Stimulated activated naive CD4-positive, alpha-beta T cell treated with Interleukin-2 at 50 U/mL for 16 hours (primary cell): ENCODE measurements at places on chromosomes 5 and 9.
A peak's percentile ranks its signal among the peaks of the same experiment; 100 is the strongest.

- DNase-seq, result no peak
Measured at GRCh38 chr9:121996783-121997182, 96.3 kb downstream of the TTLL11 start.

DNA sequence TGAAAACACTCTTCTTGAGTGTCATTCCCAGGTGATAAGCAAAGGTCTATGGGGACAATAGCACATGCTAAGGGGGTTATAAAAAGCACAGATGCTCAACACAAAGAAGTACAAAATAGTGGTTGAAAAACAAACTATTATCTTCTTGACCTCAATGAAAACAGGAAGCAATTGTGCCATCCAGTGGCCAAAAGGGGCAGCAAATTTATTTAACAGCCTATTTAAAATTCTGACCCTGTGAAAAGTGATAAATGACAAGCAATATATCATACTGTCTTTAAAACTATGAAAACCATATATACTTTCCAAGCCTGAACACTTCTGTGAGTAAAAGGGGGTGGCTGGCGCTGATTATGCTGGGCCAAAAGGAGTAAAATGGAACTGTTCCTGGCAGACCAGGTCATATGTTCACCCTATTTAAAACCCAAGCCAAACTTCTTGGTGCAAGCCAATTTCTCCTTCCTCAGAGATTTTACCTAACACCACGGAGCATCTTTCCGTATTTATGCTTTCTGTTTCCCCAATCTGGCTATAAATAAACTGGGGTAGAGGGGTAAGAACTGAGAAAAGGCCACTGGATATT, 29.7 kb downstream of the TEX10 start:
- peak; percentile 3 for DNase-seq

GRCh38 chr5:86735370-86735769, 117.6 kb downstream of the COX7C start:
- DNase-seq, result no peak

DNA sequence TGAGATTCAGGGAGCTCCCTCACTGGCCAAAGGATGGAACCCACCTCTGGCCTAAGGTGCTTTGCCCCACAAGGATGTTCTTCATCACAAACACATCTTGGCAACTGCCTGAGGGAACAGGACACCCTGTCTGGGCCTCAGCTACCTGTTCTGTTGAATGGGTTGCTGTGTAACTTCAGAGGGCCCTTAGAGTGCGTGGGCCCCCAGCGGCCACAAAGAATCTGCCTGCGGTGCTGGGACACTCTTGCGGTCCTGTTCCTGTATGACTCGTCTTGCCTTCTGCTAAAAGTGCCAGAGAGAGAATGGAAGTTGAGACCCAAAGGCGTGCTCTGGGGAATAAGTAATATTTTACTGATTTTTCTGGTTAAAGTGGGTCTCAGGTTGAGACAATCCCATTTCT, 14.1 kb upstream of the RPL26L1 start:
- DNase-seq, result no peak

DNA sequence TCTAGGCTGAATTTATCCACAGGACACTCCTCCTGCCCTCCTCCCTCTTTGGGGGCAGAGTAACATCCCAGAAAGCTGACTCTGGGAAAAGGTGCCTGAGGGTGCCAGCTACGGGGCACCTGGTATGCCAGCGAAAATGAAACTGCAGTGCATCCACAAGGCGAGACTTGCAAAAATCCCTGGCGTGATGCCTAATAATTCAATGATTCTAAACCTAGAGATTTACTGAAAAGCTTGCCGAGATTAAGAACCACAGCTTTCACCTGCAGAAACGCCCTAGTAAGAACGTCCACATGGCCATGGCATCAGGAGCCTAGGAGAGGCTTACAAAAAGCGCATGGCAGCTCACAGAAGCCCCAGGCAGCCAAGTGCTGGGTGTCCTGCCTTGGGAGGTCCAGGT, 20.9 kb downstream of the CCNJL start:
- no peak for DNase-seq

DNA sequence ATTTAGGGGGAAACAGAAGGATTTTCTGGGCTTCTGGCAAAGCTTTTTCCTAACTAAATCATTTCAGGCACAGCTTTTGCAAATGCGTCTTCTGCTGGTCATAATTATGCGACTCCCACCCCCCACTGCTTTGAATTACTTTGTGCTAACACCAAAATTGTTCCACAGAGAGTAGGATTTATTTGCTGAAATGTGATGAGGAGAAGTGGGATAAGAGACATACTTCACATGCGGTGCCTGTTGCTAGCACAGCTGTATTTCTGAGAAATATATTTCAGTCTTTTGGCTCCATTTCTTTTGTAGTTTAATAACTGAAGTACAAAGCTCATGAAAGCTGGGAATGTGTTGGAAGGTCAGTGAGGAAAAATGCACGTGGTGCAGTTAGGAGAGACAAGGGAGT, 83.2 kb upstream of the TAS2R1 start:
- no peak for DNase-seq

DNA sequence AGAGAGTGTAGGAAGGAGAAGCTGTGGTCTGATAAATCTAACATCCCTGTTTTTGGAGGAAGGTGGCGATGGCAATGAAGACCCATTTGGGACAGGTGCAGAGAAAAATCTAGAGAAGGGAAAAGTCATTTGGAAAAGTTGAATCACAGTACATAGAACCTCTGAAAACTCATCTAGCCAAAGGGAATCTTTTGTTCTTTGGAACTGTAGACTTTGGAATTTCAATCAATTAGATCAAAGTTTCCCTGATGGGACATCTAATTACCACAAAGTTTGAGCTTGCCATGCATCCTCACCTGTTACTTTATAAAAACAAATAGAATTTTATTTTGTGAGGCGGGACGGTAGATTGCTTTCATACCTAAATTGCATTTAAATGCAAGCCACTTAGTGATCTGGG, 294.9 kb downstream of the TRPM3 start:
- DNase-seq, result no peak

- DNase-seq, result no peak
Measured at GRCh38 chr9:95088421-95089161, 228.9 kb downstream of the FANCC start.

- peak; percentile 5 for DNase-seq
Measured at GRCh38 chr9:4936823-4937222, 48.2 kb upstream of the JAK2 start.

- no peak for DNase-seq
Measured at GRCh38 chr9:133993635-133994253, 1.6 kb upstream of the VAV2 start.

- no peak for DNase-seq
Measured at GRCh38 chr5:65672796-65673195, 48.0 kb downstream of the SHLD3 start.

GRCh38 chr5:126881821-126882600, 105.1 kb downstream of the LMNB1 start:
- no peak for DNase-seq

- no peak for DNase-seq
Measured at GRCh38 chr9:123562844-123563346, 206.9 kb downstream of the CRB2 start.

DNA sequence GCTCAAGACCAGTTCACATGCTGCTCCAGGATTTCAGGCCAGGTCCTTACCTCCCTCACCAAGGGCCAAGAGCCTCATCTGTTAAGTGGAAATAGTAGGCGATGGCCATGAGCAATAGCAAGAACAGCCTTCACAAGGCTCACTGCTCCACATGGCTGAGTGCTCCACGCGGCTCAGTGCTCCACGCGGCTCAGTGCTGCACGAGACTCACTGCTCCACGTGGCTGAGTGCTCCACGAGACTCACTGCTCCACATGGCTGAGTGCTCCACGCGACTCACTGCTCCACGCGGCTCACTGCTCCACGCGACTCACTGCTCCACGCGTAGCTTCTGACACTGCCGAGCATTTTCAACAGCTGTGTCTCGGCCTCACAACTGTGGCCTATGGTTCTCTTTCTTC, 36.4 kb upstream of the ADAMTS2 start:
- no peak for DNase-seq

- no peak for DNase-seq
Measured at GRCh38 chr9:128108269-128109049, 19.1 kb downstream of the PTGES2 start.

DNA sequence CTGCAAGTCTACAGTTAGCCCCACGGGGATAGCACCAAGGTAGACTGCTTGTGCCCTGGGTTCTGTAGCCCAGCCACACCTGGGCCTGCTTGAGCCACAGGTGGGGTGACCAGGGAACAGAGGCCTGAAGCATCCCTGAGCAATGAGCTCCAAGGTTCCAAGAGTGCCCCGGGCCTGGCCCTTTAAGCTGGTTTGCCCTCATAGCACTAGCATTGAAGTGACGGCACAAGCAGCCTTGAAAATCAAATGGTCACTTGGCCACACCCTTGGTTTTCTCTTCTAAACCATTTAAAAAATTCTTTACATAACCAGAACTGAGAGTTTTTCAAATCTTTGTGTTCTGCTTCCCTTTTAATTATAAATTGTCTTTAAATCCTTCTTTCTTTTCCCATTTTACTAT, 24.7 kb downstream of the FBXO10 start:
- no peak for DNase-seq

- DNase-seq, result peak; percentile 86
Measured at GRCh38 chr9:127568971-127569885, 42.8 kb upstream of the STXBP1 start.

GRCh38 chr9:129868023-129868871, 33.0 kb downstream of the USP20 start:
- DNase-seq, result no peak

DNA sequence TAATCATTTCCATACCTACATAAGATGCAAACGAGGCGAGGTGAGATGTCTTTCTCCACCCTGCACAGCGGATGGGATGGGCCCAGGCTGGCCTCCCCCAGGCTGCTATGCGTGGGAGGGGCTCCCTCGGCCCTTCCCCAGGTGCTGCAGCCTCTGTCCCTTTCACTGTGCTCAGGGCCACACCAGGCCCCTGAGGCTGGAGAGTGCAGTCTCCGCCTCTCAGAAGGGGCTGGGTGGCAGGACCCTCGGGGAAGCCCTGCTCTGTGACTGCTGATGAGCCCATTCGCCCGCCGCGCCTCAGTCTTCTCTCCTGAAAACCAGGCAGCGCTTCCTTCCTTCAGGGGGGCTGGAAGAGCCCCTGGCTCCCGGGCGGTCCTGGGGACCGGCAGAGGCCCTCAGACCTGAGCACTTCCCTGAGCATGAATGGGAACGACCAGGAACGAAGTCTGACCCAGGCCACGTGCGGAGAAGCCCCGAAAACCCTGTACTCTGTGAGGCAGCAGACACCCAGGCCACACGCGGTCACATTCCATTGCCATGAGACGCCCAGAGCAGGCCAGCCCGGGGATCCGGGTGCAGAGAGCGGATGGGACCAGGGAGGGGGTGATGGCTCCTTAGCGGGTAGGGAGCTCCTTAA, 21.9 kb upstream of the NOTCH1 start:
- DNase-seq, result no peak

DNA sequence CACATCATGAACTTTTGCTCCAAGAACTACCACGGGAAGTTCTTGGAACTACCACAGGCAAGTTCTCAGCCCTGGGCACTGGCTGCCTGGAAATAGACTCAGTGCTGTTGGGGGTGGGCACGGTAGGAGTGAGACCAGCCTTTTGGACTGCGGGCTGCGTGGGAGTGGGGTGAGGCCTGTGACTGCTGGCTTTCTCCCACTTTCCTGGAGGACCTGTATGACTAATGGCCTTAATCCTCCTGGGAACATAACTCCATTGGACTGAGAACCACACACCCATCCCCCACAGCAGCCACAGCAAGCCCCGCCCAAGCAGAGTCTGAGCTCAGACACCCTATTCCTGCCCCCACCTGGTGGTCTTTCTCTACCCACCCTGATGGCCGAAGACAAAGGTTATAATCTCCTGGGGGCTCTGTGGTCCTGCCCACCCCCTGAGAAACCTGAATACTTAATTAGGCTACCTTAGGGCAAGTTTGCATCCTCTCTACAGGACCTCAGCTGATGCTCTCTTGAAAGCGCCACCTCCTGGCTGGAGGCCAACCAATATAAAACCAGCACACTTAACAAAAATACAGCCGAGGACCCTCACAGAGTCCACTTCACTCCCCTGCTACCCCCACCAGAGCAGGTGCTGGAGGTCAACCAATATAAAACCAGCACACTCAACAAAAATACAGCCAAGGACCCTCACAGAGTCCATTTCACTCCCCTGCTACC, 112.6 kb downstream of the CACNA1B start:
- no peak for DNase-seq

- no peak for DNase-seq
Measured at GRCh38 chr9:120875643-120875953, 1.4 kb downstream of the PHF19 start.

GRCh38 chr5:160919626-160920025, 67.6 kb upstream of the ATP10B start:
- DNase-seq, result no peak

- DNase-seq, result no peak
Measured at GRCh38 chr5:26121338-26121737, 917.0 kb downstream of the CDH9 start.

DNA sequence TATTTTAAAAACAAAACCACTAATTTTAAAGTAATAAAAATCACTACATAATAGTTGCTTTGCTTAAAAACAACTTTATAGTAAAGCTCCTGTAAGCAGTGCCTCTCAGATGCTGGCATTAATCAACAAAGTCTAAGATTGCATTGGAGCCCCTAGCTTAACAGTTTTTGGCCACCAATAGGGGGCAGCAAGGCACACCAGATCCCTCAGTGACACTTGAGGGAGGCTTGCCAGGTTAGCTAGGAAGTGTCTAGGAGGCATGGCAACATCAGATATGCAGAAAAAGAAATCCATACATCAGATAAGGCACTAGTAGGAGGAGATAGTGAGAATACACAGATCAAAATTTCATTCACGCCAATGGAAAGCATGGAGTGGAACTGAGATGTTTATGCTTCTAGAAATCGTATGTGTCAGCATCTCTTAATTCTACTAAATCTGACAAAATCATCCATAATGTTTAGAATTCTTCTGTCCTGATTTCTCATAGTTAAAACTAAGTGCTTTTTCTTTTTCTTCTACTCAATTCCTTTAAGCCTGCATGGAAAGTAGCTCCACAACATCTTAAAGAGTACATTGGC, 73.6 kb upstream of the PAM start:
- DNase-seq, result peak; percentile 43

DNA sequence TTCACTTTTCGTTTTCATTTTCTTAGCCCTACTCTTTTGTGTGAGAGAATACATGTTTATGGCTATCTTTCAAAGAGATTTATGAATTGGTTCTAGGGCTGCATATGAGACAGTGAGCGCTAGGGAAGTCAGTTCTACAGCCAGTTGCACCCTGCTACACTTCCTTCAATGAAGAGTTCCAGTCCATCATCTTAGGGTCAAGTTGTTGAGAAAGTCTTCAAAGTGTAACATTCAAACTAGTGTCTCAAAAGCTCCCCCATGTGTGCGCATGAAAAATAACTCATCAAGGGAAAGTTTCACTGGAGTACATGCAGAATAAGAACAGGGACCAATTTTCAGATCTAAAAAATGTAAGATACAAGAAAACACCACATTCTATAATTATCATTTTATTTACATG, 317.2 kb downstream of the DEPDC1B start:
- DNase-seq, result no peak
